Common myeloid progenitor, CD34-positive (primary cell): ENCODE measurements at places on chromosomes 3 and 15.

DNA sequence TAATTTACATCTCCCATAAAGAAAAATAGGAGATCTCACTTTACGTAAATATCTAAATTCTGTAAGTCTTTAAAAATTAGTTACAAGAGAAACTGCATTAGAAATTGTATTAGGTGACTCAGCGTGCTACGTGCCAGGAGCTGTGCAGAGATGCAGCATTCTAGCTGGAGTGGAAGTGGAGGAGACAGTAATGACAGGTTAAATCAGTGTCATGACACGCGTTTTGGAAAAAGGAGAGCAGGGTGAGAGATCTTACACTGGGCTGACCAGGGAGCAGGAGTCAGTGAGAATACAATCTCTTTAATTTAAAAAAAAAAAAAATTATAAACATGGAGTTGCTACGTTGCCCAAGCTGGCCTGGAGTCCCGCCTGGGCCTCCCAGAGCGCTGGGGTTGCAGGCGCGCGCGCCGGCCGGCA lies 635 bp downstream of the TUBGCP5 start:
- peak; percentile 60 for DNase-seq

DNA sequence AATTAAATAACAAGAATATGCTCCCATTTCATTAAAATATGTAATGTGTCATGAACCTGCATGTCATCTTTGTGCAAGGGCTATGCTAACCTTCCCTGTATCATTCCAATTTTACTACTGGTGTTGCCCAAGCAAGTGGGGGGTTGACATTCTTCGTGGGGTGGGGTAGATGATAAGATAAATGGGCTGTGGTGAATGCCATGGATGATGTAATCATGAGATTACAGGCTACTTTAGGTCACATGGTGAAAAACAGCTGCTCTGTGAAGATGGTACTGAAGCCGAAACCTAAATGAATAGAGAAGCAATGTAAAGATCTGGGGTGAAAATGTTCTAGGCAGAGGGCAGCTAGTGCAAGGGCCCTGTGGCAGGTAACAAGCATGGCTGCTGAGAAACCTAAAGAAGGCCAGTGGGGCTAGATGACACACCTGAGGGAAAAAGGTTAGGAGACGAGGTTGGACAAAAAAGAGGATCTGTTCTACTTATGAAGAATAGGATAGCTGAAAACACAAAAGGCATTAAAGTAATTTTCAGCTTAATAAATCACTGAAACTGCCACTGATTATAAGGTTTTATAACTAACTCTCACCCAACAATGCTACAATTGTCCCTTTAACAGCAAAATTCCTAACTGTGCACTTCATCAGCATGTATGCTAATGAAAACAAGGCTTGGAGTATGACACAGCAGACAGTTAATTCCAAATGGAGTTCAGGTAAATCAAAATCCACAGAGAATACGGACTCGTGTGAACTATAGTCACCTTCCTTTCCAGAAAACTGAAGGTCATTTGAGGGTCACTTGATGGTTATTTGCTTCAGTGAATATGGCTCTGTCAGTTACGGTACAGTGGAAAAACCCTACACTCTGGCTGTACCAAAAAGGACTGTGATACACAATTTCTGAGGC lies 35.0 kb downstream of the MTMR10 start:
- DNase-seq: no peak

- DNase-seq: no peak
These were observed 81.4 kb upstream of the PTX3 start for GRCh38 chr3:157355276-157355675.

- no peak for DNase-seq
These were observed 449.4 kb upstream of the SUCLG2 start for GRCh38 chr3:68103811-68104210.

DNA sequence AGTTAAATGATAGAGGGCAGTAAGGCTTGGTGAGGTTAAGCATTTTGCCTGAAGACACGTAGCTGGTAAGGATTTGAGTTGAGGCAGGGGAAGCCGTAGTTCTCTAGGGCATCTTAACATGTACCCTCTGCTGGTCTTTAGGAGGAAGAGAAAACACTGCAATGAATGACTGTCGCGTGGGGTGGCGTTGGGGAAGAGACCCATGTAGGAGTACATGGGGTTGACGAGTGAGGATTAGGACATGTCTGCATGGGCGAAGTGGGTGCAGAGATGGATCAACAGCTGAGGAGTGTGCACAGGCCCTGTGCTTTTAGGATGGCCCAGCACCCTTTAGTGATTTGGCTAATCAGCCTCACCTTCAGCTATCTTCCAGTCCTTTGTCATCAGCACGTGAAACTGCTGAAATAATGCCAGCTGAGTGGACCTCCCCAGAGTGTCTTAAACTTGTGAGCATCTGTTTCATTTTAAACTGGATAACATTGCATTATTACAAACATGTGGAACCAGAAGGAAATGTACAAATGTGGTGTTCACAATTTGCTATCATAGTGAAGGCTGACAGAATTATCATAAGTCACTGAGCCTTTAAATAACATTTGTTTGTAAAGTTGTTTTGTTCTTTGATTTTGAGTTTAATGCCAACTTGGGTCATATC lies 15.3 kb downstream of the P2RY14 start:
- no peak for DNase-seq

GRCh38 chr15:40328751-40329150 lies 5.3 kb downstream of the INAFM2 start:
- peak; percentile 47 for DNase-seq

GRCh38 chr3:173548261-173548660 lies 150.7 kb downstream of the NLGN1 start:
- DNase-seq: peak; percentile 9

DNA sequence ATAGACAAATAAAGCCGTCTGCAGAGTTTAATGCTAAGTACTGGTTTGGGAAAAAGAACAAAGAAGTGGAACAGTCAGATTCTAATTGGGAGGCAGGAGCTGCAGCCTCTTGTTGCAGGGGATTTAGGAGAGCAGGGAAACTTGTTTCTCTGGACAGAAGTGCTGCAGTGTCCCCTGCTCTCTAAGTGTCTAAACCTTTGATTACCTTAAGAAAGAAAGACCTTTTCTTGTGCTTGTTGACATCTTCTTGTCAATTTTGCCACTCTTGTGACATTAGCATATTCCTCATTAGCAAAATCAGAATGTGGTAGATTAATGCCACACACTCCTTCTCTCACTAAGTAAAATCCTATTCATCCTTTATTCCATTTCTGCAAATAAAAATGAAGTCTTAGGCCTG lies 38.8 kb downstream of the TRAT1 start:
- no peak for DNase-seq

DNA sequence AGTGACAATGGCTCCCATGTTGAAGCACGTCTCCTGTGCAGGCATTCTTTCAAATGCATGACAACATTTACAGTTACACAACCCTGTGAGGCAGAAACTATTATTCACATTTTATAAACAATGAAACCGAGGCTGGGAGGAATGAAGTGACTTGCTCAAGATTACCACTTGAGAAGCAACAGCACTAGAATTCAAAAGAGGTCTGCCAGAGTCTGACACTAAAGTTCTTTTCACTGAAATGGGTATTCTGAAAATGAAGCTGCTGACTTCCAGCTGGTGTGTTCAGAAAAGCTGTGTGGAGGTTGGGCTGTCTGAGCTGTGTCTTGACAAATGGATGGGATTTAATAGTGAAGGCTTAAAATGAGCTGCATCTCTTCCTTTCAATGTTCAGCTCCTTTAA lies 104.4 kb downstream of the THSD4 start:
- DNase-seq: no peak

- no peak for DNase-seq
These were observed 88.7 kb downstream of the CACNA2D3 start for GRCh38 chr3:54211097-54211496.
